ENCODE measurements at places on chromosomes 13 and 19.

DNA sequence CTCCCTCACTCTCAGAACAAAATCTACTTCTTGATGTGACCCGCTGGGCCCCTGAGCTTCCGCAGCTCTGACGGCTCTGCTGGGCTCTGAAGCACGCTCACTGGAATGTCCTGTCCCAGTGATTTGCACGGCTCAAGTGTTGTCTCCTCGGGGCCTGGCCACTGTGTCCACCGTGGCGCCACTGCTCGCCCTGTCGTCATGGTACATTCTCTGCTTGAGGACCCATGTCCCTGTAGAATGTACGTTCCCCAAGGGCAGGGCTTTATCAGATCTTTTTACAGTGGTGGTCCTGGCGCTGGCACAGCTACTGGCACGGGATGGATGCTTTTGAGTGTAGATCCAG, 12.1 kb downstream of the KLHL26 start:
- no peak for DNase-seq

GRCh38 chr13:30338331-30338851, 31.0 kb upstream of the KATNAL1 start:
- DNase-seq, result no peak

DNA sequence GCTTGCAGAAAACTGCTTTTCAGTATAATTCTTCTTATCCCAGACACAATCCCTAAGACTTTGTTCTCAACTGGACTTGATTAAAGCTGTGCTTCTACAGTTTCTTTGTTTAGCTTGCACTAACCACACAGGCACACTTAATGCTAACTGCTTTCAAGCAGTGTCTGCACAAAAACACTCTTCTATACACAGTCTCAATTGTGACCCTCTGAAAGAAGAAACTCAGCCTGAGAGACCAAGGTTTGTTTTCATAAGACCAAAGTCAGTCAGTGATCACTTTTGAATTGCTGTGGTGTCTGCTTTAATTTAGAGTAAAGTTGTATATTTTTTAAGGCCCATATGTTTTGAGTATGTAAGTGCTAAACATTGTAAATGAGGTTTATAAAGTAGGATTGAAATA, 431.2 kb downstream of the KCTD12 start:
- DNase-seq, result no peak

DNA sequence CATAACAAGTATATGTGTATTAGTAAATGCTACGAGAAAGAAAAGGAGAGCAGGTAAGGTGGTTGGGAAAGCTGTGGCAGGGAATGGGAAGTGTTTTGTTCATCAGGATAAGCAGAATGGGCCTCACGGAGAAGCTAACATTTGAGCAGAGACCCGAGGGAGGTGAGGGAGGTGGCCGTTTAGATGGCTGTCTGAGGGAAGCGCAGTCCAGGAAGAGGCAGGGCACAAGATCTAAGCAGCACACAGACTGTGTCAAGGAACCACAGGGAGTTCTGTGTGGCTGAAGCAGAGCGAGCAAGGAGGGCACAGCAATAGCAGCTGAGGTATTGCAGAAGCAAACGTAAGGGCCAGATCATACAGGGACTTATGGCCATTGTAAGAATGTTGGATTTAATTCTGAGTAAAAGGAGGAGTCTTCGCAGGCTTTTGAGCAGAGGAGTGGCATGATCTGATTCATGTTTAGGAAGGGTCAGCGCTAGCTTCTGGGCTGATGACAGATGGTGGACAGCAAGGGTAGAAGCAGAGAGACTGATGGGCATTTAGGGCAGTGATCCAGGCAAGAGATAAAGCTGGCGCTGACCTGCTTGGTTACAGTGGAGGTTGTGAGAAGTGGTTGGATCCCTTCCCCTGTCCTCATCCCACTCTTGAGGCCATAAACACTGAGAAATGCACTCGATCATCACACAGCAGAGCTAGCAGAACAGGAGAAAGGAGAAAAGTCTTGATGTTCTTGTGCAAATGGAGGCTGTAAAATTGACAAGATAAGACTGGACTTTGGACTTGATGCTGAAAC, 199.9 kb downstream of the LACC1 start:
- DNase-seq, result no peak

DNA sequence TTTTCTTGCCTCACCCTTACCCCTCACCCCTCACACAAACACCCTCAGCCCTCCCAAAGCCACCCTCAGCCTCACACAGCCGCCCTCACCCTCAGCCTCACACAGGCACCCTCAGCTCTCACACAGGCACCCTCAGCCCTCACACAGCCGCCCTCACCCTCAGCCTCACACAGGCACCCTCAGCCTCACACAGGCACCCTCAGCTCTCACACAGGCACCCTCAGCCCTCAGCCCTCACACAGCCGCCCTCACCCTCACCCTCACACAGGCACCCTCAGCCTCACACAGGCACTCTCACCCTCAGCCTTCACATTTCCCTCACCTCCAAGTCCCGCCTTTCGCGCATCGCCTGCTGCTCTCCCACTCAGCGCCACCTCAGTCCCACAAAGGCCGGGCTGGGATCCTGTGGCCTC, 287 bp upstream of the ZSCAN22 start:
- DNase-seq, result no peak

DNA sequence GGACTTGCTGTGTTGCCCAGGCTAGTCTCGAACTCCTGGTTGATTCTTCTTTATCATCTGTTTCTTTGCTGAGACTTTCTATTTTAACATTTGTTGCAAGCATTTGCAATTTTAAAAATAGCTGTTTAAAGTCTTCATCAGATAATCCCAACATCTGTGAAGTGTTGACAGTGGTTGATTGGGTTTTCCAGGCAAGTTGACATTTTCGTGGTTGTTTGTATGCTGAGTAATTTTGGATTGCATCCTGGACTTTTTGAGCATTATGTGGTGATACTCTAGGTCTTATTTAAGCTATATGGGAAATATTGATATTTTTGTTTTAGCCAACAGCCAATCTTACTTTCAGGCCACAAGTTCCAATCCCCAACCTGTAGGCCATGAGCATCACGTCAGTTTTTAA, 25.1 kb downstream of the AP1M1 start:
- no peak for DNase-seq

DNA sequence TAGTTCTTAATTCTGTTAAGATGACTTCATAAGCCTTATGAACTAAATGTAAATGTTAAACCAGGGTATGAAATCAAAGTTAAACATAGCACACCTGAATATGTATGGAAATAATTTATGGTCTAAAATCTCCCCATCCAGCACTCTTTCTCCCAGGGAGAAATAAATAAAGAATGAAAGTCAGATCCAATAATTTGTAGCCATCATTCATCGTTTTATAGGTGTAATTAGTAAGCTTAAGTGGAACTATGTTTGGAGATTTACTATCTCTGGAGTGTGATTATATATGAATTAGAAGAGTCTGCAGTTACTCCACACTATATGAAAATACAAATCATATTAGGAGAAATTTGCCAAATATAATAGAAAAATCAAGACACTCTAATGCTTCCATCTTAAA, 405.1 kb downstream of the DACH1 start:
- DNase-seq, result no peak

GRCh38 chr13:63632321-63632720, 2216.7 kb upstream of the PCDH20 start:
- no peak for DNase-seq

DNA sequence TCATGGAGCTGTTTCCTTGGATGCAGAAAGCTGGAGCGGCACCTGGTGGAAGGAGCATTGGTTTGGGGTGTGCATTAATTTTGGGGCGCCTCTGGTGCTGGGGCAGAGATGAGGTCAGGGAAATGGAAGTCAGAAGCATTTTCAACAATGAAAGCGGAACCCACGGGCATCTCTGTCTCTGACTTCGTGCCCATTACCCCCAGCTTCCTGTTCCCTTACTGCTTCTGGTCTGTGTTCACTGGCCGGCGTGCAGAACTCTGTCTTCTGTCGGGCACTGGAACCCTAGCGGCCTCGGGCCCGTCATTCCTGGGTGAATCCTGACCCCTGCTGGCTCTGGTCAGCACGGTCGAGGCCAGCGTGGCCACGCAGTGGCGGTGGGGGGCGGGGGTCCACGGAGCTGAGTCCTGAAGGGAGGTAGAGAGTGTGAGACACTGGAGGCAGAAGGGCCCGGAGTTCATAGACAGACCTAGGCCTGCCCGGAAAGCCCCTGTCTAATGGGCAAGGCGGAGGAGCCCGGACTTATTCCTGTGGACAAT, 7.9 kb upstream of the LINGO3 start:
- DNase-seq, result peak; percentile 94

GRCh38 chr19:35977446-35978222, 17.4 kb upstream of the SDHAF1 start:
- DNase-seq, result no peak

DNA sequence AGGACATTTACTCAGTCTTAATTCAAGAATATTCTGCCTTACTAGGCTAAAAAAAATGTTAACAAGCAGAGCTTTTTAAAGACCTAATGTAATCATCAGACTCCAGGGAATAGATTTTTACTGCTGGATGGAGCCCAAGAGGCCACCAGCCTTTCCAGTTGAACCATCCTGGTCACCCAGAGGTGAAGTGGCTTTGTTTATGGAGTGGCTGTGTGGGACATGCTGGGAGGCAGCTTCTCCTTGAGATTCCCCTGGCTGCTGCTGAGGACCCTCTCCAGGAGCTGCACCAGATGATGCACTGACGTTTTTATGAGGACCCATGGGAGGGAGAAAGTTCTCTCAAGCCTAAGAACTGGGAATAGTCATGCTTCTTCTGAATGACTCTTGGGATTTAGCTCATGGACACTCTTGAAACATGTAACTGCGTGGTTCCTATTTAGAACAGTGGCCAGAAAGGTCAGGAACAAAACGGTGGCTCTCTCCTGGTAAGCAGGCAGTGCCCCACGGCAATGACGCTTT, 205.9 kb upstream of the MIR17HG start:
- no peak for DNase-seq

- no peak for DNase-seq
Measured at GRCh38 chr19:41776700-41777099, 19.7 kb upstream of the CEACAM3 start.
